CD4-positive, alpha-beta T cell (primary cell): ENCODE measurements at places on chromosomes 5 and 9. TPM values are rescaled to one million over a fixed set of nuclear protein-coding genes. Genes with fewer than 3 reads are reported as not detected.

GRCh38 chr5:157558681-157559080 is 16.9 kb downstream of the ADAM19 start:
- DNase-seq = no peak
- peaks cover 87% of the 10 kb centered on the region for H3K4me1 ChIP-seq
- H3K27me3 ChIP-seq = no peaks in the 10 kb centered on the region
- H3K4me3 ChIP-seq = no peak overlapping the region
- H3K36me3 ChIP-seq = peaks cover 45% of the 10 kb centered on the region

- no peak for DNase-seq
- H3K27me3 ChIP-seq = no peaks in the 10 kb centered on the region
- no peaks in the 10 kb centered on the region for H3K4me1 ChIP-seq
- no peak overlapping the region for H3K4me3 ChIP-seq
Observed at GRCh38 chr9:84703793-84704192, 34.3 kb downstream of the NTRK2 start.

Gene TMED7
- 56.7 TPM for total RNA-seq

Gene SLC45A2
- not detected for total RNA-seq

Gene ISL1
- total RNA-seq = not detected
